ENCODE measurements at places on chromosomes 6 and 20.

- no peak for DNase-seq
These were observed 68.2 kb upstream of the KHDRBS2 start for GRCh38 chr6:62354261-62354660.

DNA sequence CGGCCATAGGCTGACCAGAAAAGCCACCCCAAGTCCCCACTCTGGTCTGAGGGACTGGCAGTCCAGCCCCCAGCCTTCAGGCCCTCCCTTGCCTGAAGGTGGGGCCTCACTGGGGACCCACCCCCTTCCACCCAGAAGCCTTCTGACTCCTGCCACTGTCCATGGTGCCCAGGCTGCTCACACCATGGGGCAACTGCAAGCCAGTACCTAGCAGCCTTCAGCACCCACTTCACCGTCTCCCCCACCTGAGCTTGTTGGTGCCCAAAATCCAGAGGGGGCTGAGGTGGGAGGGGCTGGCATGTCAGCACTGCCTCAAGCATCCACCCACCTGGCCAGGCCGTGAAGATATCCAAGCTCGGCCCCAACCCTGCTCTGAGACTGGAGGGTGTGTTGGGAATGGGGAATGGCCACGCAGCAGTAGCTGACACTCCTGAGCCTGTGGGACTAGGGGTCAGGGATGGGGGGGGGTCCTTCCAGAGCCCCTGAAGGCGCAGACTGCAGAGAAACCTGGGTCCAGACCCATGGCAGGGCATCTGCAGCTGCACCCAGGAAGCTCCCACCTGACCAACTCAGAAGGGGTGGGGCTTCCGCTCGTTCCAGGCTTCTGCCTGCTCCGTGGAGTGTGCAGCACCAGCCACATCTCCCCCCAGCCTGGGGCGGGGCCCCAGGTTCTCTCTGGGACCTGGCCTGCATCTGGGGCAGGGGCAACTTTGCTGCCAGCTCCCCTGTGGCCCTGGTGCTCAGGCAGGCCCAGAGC lies 942.1 kb upstream of the EPHA7 start:
- DNase-seq, result no peak

- DNase-seq, result no peak
These were observed 268.9 kb downstream of the HIVEP2 start for GRCh38 chr6:142676027-142676443.

- no peak for DNase-seq
These were observed 22.3 kb downstream of the SLC2A10 start for GRCh38 chr20:46731770-46732169.

- DNase-seq, result peak; percentile 98
These were observed 365.0 kb upstream of the ID4 start for GRCh38 chr6:19472153-19472552.

Measured in fibroblast of skin of back (primary cell).